Fibroblast of skin of abdomen (primary cell): ENCODE measurements at places on chromosomes 12 and 14.

GRCh38 chr12:55008944-55009585 is 10.7 kb upstream of the NEUROD4 start:
- no peak for DNase-seq

DNA sequence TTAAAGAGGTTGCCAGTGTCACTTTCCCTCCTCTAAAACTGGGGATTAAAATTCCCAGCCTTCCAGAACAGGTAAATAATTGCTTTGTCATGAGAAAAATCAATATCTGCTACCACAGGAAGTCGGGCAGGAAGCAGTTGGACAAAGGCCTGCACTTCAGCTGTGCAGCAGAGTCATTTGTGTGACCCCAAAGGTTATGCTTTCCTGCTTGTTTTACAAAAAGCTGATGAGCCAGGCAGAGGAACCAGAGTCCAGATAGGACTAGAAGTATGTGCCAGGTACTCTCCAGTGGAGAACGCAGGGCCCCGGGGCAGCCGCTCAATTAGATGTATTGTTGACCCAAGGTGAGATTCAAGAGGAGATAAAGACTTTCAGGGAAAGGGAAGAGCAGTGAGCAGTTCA is 117.1 kb upstream of the FRMD6 start:
- DNase-seq, result no peak

DNA sequence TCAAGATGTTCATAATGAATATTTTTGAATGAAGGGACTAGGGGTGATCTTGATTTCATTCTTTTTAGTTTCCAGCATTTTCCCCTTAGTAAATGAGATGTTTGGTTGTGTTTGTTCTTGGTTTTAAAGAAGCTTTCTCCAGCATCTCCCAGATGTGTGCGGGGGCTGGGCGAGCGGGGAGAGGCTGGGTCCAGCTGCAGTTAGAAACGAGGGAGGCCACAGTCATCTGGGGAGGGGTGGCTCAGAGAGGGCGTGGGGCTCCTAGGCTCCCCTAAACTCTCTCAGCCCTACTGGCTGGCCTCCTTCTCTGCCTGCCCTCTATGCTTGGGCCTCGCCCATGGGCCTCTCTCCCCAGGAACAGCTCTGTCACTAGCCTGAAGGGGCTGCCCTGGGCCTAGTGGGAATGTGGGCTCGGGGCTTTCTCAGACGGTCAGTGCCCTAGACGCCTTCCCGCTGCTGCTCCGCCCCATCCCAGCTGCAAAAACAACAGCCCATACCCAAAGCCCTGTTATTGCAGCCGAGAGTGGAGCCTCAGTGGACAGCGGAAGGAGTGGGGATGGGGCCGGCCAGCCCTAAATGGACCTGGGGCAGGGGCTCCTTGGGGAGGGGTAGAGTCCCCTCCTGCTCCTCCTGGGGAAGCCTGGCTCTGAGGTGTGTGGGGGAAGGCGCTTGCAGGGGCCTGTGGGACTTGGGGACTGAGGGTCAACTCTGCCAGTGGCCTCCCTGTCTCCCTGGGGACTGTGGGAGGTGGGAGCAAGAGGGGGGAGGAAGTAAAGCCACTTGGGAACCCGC is 18.3 kb upstream of the EIF2B2 start:
- no peak for DNase-seq

DNA sequence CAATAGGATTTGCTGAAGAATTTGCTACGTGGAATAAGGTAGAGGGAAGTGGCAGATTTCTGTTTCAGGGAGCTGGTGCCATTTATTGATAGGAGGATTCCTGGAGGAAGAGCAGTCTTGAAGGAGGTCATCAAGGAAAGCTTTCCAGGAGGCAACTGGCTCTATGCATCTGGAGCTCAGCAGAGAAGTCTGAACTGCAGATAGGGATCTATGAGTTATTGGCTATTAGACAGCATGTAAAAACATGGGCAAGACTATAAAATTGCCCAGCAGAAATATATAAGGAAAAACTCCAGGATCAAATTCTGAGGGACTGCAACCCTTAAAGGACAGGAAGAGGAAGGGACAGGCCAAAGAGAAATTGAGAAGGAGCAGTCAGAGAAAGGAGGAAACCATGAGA is 8.9 kb upstream of the RAP1B start:
- DNase-seq, result no peak

DNA sequence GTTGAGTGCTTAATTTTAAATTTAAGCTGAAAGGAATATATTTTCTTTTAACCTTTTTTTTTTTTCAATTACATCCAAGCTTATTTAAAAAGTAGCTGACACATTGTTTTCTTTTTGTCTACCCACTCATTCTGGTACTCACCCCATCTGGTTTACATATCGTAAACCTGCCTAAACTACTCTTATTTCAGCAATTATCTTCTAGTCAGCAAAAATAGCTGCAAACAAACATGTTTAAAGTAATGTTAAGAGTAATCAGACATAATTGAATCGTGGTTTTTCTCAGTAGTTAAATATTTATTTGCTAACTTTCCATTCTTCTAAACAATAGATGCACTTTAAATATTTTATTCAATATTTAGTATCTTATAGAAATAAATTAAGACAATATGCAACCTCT is 492.7 kb upstream of the MGAT4C start:
- DNase-seq, result no peak

DNA sequence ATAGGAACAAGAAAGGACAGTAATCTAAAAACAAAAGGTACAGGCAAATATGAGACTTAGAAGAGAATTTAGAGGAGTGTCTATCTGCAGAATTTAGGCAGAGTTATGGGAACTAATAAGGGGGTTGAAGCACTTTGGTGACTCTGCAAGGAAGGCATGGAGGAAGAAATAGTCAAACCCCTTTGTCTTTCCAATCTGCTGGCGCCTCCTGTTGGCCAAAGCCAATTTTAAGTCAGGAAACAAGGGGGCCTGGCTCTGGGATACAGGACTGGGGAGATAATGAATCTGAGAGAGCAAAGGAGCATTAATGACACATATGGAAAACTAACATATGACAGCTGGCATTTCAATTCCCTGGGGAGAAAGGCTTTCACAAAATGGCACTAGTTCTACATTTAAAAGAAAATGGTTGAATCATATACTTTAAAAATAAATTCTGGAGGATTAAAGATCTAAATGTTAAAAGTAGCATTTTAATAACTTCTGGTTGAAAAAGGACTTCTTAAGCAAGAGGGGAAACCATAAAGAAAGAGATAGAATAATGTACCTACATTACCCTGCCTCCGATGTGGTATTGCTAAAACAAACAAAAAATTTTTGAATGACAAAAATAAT is 48.5 kb upstream of the CSRP2 start:
- peak; percentile 41 for DNase-seq

- DNase-seq, result peak; percentile 43
These were observed 51.3 kb downstream of the STX2 start for GRCh38 chr12:130787445-130788410.

- DNase-seq, result no peak
These were observed 18.3 kb downstream of the SLC38A2 start for GRCh38 chr12:46354111-46354801.

DNA sequence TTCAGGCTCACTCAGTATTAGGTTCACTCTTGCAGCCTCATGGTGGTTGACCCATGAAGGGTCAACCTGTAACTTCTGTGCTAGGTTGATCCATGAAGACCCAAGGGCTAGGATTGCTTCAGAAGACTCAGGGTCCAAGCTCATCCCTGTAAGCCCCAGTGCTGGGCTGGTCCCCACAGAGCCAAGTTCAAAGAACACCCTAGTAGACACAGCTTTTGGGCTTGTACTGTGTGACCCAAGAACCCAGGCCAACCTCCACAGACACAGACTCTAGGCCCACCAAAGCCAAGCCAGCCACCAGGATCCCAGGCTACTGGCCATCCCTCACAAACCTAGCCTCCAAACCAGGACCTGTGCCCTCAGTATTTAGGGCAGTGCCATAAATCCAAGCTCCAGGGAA is 1020.6 kb downstream of the SLC16A7 start:
- no peak for DNase-seq

GRCh38 chr12:122865268-122866231 is 30.3 kb downstream of the HIP1R start:
- DNase-seq, result no peak

- DNase-seq, result no peak
These were observed 168.5 kb downstream of the FOXN3 start for GRCh38 chr14:89248411-89249064.

DNA sequence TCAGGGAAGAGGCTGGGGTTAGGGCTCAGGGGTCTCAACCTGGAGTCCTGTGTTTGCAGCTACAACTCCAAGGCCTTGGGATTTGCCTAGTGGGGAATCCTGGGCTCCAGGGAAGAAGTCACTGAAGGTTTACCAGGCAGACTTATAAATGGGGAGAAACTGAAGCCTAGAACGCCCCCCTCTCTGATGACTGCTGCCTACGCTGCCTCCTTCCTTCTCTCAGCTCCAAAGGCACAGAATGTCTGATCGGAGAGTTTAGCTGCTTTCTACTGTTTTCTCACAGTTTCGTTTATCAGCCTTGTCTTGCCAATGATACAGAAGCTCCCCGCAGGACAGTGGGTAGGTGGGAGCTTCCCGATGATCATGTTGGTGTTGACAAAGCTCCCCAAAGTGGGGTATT is 101.7 kb downstream of the CACNA1C start:
- no peak for DNase-seq
